ELF-1 (cell line): ENCODE measurements at places on chromosomes 6 and 20.

- DNase-seq = peak; percentile 31
These were observed 384.7 kb upstream of the ID4 start for GRCh38 chr6:19452495-19452894.

DNA sequence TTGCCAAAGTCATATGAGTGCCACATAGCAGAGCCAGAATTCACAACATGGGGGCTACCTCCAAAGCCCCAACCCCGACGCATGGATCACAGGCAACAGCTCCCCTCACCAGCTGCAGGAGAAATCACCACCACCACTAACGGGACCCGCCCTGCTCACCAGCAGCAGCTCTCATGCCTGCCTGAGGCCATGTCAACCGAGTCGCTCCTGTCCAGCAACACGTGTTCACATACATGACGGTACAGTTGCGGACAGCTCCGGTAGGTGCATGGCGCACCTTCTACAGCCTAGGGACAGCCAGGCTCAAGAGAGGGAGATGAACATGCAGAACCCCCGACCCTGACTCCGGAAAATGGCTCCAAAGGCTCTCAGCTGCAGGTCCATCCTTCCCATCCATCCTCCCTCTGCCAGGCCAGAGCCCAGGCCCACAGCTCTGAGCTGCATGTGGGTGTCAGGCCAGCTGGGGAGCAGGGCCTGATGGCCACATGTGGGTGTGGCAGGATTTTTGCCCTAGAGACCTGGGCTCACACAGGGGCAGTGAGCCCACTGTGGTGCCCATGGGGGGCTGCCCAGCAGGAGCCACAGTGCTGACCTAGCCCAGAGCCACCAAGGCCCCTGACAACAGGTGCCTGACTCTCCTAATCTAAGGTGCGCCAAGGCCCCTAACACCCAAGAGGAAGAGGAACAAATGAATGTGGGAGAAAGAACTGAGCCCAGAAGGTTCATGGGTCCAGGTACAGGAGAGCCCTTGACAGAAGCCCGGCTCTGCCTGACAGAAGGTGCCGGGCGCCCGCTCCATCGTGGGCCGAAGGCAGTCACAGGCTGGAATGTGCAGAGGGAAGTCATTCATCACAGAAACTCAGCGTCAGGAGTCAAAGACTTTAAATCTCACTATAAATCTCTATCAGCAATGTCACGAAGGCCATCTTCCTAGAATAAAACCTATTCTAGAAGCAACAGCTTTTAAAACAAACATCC, 10.5 kb downstream of the RPS6KA2 start:
- DNase-seq = no peak

DNA sequence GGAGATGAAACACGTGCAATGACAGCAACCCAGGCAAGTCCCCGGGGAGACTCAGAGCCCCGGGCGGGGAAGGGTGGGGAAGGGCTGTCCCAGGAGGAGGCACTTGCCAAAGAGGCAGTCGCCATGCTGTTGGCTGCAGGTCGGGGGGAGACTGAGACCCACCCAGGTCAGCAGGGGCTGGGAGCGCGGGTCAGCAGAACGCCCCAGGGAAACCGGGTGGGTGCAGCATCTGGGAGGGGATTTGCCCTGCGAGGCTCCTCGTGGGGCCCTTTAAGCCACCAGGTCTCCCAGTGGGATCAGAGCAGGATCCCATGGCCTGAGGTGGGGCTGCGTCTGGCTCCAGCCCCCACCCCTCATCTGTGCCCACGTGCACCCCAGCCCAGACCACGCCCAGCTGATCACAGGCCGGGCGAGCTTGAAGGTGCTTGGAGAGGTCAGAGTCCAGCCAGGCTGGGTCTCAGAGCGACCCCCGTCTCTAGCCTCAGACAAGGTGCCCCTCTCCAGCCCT, 65.5 kb downstream of the YTHDF1 start:
- no peak for DNase-seq

- no peak for DNase-seq
These were observed 198.2 kb upstream of the PLCB4 start for GRCh38 chr20:8870652-8871051.

DNA sequence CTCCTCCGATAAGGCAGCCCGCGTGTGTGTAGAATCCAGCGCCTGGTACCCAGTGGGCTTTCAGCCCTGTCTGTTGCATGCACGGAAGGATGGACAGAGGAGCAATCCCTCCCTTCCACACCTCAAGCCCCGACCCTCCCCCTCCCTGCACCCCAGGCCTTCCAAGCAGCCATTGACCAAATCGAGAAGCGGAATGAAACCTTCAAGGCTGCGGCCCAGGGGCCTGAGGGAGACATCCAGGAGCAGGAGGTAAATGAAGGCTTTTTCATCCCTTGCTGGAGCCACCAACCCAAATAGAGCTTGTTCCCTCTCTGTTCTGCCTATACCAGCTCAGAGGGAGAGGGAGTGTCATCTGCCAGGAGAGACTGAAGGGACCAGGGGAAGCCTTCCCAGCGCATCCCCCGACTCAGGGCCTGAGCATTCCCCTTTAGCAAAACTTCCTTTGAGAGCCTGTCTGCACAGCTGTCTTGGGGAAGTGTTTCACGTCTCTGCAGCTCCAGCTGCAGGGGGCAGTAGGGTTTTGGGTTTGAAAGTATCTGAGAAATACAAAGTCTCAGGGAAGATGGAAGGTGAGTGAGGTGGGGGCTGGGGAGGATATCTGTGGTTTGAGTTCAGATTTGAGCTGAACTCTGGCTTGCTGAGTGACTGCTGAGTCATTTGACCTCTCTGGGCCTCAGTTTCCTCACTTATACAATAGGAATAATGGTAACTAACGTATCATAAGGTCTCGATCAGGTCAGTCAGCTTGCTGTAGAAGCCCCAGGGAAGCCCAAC, 16.1 kb downstream of the FGD2 start:
- peak; percentile 78 for DNase-seq
